ENCODE measurements at places on chromosomes 12 and 14. TPM values are rescaled to one million over a fixed set of nuclear protein-coding genes. Genes with fewer than 3 reads are reported as not detected.

Gene TAS2R9
- total RNA-seq, result not detected

Gene CELA1
- not detected for total RNA-seq

Gene JAG2
- total RNA-seq, result 35.1 TPM

Gene ADAMTS20
- not detected for total RNA-seq

Gene MYO1A
- total RNA-seq, result 0.67 TPM

Gene MGST1
- total RNA-seq, result 134 TPM

Gene ZNF839
- total RNA-seq, result 14.2 TPM

Gene DLGAP5
- 5.0 TPM for total RNA-seq

Gene SOAT2
- total RNA-seq, result not detected

All from lung (tissue), 17 donors.